ENCODE measurements at places on chromosomes 4 and X.

DNA sequence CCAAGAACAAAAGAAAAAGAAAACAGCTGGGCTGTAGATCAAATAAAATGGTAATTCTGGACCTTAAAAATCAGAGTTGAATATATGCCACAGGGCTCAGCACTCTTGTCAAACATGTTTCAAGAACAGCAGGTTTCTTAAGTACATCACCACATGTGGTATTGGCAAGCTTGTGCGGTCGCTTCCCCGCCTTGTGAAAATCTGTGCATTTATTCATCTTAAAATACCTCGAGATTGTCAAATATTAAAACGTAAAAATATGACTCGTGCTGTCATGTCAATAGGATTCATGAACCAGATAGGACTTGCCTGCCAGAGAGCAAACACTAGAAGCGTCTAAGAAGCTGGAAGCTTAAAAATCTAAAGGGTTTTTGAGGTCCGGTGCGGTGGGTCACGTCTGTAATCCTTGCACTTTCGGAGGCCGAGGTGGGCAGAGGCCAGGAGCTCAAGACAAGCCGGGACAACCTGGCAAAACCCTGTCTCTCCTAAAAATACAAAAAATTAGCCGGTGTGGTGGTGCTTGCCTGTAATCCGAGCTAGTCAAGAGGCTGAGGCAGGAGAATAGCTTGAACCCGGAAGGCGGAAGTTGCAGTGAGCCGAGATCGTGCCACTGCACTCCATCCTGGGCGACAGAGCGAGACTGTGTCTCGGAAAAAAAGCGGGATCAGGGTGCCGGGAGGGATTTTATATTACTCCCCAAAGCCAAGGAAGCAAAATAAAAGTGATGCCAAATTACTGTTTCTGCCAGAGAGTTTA is 40.2 kb upstream of the TMEM154 start:
- no peak for DNase-seq

- DNase-seq: no peak
These were observed 79.7 kb upstream of the PRSS48 start for GRCh38 chr4:151197247-151197646.

DNA sequence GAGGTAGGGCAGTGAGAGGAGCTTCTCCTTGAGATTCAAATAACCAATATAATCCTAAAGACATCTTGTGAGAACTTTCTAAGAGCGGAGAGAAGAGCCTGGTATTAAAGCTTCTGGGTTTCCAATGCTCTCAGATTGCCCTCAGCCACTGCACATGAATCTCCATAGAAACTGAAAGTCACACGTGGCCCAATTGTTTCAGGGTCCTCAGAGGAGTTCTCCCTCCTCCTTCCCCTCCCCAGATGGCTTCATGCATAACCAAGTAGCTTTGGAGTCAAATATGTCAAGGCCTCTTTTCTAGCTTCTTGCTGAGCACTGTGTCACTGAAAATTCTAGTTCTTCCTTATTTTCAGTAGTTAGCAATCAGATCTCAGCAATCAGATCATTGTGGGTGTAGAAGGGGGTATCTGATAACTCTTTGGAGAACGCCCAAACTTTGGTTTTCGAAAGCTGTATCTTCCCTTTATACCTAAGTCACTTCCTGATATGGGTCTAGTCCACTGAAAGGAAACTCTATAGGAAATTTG is 2.2 kb downstream of the BTK start:
- no peak for DNase-seq

DNA sequence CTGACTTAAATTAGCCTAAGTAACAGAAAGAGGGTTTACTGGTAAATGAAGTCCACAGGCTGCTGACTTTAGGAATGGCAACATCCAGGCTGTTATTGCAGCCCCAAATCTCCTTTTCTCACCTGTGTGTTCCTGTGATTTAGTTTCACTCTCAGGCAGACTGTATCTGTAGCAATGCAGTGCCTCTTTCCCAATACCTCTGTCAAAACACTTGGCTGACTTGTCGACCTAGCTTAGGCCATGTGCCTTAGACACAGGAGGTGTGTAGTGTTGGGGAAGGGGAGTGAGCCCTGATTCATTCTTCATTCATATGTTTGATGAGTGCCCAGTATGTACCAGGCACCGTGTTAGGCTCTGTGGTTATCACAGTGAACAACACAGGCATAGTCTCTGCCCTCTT is 46.9 kb downstream of the JADE3 start:
- DNase-seq: no peak

DNA sequence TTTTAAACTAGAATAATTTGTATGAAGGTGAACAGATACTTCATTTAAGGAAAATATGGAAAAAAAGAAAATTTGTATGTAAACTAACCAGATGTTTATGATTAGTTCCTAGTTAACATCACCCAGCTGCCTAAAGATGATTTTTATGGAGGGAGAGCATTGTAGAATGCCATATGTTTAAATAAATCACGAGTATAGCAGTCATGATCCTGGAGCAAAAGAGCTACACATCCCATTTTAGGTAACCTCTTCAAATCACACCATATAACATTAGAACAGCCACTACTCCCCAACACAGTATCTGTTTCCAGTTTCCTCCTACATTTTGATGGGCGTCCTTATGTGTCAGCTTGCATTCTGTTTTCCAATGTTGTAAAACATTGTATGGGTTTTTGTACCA is 571.9 kb upstream of the FAM241A start:
- DNase-seq: no peak

DNA sequence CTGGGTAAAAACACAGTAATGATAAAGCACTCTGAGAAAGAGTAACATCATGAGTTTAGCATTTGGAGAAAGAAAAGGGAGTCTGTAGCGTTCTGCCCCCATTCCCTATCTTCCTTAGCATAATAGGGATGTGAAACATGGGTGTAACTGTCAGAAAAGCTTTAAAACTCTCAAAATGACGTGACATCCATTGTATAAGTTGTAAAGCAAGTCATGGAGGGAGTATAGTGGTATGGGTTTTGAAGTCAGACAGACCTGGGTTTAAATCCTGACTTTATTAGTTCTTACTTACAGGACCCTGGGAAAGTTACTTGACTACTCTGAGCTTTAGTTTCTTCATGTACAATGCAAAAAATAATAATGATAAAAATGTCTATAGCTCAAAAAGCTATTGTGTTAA is 17.1 kb downstream of the FBXO8 start:
- DNase-seq: no peak

- no peak for DNase-seq
These were observed 19.5 kb downstream of the ZNF275 start for GRCh38 chrX:153353416-153353815.

DNA sequence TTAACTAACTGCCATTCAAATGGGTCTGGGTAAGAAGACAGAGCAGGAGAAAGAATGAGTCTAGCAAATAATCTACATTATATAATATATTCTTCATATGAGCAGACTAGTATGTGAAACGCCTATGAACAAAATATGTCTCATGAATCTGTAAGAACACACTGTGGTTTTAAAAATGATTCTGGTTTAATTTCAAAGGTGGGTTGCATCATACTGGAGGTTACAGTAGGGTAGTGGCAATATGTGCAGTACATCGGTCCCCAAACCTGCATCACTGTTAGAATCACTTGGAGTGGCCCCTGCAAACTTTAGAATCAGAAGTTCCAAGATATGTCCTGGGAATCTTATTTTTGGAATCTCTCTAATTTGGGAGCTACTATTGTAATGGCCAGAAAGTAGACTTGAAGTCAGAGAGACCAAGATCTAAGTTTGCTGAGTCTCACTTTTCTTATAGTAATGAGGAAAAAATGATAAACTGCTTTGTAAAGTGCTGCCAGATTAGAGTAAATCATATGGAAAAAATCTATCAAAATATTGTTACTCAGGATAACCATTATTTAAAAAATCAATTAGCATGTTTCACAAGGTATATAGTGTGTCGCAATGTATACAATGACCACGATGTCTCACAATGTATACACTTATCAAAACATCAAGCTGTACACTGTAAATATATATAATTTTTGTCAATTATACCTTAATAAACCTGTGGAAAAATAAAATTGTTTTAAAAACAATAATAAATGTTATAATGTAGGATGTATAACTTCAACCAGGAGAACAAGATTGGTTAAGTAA is 37.9 kb upstream of the ARSJ start:
- DNase-seq: no peak

DNA sequence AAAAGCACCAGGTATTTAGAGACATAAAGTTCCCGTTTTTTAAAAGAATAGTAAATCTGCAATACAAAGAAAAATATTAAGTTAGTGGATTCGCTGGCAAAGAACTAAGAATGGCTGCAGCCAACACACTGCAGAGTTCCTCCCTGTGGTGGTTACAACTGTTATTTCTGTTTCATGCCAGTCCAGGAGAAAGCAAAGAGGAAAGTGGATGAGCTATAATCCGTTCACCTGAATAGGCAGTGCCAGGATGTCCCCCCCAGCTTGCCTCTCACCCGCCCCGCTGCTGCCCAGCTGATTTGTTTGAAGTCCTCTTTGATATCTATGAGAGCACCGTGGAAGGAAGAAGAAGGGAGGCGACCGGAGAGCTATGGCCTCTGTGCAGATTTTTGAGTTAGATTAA is 63.9 kb downstream of the PTCHD1 start:
- no peak for DNase-seq

DNA sequence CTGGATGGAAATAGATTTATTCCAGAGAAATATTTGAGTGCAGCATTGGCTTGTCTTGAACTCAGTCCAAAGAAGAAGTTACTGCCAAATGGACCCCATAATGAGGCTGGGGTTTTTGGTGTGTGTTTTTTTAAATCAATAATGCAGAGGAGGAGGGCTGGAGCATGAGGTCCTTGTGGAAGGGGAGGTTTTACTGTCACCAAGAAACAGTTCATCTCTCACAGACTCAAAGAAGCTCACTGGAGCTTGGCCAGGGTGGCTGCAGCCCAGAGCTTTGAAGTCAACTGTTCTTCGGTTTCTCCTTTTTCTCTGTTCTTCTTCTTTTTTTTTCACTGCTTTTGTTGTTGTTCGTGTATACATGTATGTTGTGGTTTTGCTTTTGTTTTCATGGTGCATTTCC is 377.7 kb downstream of the FBXW7 start:
- no peak for DNase-seq

DNA sequence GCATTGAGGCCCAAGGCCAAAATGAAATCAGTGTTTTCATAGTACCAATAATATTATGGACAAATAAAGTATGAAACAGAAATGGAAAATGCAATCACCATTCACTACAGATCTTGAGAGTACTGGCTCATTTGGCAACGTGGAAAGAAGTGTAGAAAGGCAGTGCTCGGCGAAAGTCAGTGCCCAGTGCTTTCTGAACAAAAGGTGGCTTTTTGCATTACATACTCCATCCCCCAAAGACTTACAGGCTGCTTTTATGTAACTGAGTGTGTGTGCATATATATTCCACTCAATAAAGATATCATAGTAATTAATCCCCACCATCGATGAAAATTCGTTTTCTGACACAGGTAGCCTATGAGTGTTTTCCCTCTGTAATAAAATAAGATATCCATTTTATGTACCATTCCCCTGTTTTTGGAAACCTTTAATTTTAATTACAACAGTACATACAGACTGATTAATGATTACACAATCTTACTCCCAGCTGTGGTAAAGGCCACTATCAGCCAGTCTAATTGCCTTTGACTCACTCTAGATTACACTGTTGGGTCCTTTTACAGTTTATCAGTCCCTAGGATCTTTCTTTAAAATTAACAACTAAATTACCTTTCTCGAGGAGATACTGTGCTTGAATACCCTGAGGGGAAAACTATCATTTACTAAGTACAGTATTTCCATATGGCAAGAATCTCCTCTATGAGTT is 65.9 kb downstream of the MAD2L1 start:
- DNase-seq: no peak

GRCh38 chrX:329291-329910 is 10.8 kb upstream of the GTPBP6 start:
- DNase-seq: no peak

DNA sequence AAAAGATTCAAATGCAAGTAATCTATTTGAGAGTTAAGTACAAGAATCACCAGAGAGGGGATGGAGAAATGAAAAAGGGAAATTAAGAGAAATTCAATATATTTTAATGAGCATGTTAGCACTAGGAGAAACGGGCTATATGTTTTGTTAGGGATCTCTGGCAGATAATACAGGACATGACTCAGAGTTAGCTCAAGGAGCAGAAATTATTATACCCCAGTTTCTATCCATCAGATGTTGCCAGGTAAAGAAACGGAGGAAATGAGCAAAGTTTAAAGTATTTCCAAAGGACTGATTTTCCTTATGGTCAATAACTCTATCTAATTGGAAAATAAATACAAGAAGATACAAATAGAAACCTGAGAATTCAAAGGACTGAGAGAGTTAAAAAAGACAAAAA is 867.6 kb downstream of the TRAM1L1 start:
- no peak for DNase-seq

GRCh38 chr4:89413518-89413917 is 105.9 kb upstream of the GPRIN3 start:
- no peak for DNase-seq

DNA sequence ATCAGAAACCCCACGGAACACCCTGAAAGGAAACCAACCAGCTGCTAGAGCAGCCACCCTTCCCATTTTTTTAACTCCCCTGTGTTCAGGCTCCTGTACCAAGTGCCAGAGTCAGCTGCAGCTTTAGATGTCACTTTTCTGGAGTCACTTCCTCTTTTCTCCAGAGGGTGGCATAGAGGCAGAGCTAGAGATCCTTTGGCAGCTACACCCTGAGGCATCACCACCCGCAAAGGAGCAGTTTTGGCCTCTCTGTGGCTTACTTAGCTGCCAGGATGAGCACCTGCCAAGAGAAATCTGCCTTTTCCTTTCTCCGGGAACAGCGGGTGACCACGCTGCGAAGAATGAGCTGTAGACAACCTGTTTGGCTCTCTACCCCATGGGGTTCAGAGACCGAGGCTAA is 58.0 kb upstream of the CHRDL1 start:
- DNase-seq: no peak

Data from GF-D8 (cell line).